ENCODE measurements at places on chromosomes 3 and 15. TPM values are rescaled to one million over a fixed set of nuclear protein-coding genes. Genes with fewer than 3 reads are reported as not detected.

IMPG2 gene
- total RNA-seq, result 0.14 TPM

MIX23 gene
- total RNA-seq, result 24.6 TPM

FMN1 gene
- total RNA-seq, result 1.0 TPM

FBXL22 gene
- total RNA-seq, result 1.4 TPM

ILDR1 gene
- total RNA-seq, result not detected

Measured in smooth muscle cell of bladder (primary cell).